ENCODE measurements at places on chromosomes 3 and 15.

DNA sequence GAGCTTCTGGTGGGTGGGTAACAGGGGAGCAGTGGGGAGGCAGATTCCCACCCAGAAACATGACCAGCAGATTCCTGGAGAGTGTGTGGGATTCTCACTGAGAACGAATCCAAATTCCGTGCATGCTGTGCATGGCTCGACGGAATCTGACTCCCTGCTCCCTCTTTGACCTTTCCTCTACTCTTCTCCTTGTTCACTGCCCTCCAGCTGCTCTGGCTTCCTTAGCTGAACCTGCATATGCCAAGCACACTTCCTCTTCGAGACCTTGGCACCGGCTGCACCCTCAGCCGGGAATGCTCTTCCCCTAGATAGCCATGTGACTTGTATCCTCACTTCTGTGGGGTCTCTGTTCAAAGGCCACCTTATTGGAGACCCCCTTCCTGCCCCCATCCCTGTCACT, 6.3 kb downstream of the INSYN1 start:
- no peak for DNase-seq

DNA sequence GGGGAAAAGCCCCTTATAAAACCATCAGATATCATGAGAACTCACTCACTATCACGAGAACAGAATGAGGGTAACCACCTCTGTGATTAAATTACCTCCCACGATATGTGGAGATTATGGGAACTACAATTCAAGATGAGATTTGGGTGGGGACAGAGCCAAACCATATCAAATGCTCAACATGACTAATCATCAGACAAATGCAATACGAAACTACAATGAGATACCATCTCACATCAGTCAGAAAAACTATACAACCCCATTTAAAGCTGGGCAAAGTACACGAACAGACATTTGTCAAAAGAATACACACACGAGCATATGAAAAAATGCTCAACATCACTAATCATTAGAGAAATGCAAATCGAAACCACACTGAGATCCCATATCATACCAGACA, 67.7 kb downstream of the SCAPER start:
- no peak for DNase-seq

DNA sequence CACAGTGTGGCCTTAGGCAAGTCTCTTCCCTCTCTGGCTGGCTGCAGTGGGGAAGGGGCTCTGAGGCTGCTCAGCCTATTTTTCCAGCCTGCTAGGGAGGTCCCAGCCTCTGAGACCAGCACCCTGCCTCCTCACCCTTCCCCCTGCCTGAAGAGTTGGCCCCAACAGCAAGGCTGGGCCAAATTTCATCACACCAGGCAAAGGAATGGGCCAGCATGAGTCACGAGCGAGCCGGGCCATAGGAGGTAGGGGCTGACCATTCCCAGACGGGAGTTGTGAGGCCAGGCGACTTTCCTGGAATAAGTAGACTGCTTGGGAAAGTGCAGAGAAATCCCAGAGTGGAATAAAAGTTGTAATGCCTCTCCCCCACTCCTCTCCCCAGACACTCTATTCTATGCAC, 5.7 kb upstream of the FBLN2 start:
- DNase-seq: no peak

DNA sequence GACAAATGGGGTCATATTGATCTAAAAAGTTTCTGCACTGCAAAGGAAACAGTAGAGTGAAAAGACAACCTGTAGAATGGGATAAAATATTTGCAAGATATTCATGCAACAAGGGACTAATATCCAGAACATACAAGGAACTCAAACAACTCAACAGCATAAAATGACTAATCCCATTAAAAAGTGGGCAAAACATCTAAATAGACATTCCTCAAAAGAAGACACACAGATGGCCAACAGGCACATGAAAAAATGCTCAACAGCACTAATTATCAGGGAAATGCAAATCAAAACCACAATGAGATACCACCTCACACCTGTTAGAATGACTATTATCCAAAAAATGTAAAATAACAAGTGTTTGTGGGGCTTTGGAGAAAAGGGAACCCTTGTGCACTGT, 8.8 kb downstream of the SLC12A8 start:
- DNase-seq: no peak

DNA sequence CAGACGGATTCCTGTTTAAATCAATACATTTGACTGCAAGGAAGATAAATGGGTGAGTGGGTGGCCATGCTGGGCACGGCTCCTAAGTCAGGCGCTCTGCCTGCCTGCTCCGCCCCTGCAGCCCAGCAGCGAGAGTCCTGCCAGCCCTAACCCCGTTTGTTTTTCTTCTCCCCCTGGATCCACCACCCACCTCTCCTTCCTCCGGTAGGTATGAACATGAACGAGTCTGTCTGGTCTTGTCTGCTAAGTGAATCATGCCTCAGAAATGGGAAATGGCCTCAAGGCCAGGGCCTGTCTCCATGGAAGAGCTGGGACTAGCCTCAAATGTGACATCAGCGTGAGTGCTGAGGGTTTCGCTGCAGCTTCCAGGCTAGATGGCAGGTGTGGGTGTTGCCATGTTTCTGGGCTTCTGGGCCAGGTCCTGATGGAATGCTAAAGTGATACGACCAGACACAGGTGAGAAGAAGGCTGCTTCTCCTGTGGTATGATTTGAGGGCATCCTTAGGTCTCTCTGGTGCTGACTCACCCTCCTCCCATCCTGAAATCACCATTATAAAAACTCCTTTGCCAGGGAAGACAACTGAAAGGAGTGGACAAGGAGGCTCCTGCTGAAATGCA, 5.6 kb upstream of the FEM1B start:
- no peak for DNase-seq

- no peak for DNase-seq
These were observed 9.2 kb upstream of the TGFBR2 start for GRCh38 chr3:30597131-30597768.

DNA sequence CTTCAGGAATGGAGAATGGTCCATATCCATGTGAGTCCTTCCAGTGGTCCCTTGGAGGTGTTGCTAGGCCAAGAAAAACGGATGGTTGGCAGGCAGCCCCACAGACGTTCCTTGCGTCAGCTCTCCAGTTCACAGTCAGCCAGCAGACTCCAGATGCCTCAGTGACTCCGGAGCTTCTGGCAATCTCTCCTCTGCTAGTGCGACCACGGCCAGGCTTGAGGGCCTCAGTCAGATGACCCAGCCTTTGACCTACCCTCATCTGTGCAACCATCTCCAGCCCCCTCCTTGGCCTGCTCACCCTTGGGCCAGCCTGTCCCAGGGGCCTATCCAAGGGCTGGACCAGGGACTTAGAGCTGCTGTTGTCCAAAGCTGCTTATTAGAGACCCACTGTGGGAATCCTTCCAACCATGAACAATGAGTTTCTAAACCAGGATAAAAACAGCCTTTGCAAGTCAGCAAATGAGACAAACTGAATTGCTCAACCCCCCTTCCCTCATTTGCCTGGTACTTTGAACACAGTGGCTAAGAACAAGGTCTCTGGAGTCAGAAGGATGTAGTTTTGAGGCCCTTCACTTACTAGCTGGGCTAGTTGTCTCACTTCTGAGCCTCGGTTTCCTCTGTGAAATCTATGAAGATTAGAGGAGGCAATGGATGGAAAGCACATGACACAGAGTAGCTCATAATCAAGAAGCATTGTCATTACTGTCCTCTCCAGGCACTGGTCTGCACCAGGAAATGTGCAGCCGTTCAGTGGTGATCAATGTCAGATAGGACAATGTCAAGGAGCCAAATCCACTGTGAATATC, 44.8 kb downstream of the ANP32A start:
- DNase-seq: no peak

- DNase-seq: peak; percentile 71
These were observed at the start of gene TNFSF10 for GRCh38 chr3:172522871-172523818. TNFSF10 (minus strand) TSS chr3:172523430; CDS start chr3:172523384, 46 bp downstream.

DNA sequence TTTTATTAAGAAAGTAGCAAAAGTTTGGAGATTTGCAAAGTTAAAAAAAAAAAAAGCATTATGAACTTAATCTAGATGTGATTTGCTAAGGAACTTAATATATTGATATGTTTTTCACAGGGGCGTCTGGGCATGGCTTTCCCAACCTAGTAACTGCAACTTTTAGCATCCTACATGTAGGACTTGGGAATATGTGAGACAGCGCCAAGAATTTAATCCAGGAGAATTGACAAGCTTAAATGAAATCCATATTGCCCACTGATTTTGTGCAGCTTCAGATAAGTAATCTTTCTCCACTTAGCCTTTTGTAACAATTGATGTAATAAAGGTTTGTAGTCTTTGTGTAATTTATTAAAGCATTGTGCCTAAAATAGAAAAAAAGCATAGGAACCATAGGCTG, 982 bp upstream of the GABPB1 start:
- no peak for DNase-seq

Data from activated naive CD4-positive, alpha-beta T cell treated with Interleukin-2 at 50 U/mL for 16 hours (primary cell).